Activated naive CD4-positive, alpha-beta T cell treated with anti-CD3 and anti-CD28 coated beads for 36 hours (primary cell): ENCODE measurements at places on chromosomes 4 and X.

GRCh38 chr4:75549019-75549418, 6.8 kb upstream of the ODAPH start:
- DNase-seq = no peak

- no peak for DNase-seq
These were observed 20.6 kb downstream of the CLIC2 start for GRCh38 chrX:155313766-155314165.

DNA sequence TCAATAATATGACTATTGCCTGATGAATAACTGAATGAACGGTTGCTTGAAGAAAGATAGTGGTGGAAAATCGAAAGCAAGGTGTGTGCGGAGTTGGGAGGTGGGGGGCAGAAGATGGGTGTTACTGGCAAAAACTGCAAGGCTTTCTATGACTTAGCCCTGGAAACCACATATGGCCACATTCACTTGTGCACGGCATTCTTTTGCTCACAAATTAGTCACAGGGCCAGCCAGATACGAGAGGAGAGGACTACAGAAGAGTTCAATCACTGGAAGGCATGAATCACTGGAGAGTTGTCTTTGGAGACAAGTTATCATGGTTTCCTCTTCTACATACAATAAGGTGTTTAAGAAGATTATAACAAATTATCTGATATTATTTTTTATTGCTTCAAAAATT, 626.5 kb upstream of the CPEB2 start:
- DNase-seq = no peak

DNA sequence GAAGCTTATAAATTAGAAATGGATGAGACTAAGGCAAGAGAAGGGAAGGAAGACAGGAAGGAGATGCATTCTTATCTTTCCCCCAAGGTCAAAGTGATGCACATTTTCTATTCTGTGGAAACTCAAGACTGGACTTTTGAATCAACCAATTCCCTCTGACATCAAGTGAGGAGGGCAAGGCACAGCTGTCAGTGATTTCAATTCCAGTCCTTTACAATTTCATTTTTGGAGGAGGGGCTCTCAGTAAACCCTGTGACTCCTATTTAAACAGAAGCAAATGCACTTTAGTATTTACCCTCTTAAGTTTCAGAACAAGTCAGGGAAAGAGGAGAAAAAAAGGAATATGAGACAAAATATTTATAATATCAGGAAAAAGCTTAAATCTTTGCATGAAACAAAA, 134.0 kb downstream of the MGST2 start:
- no peak for DNase-seq

DNA sequence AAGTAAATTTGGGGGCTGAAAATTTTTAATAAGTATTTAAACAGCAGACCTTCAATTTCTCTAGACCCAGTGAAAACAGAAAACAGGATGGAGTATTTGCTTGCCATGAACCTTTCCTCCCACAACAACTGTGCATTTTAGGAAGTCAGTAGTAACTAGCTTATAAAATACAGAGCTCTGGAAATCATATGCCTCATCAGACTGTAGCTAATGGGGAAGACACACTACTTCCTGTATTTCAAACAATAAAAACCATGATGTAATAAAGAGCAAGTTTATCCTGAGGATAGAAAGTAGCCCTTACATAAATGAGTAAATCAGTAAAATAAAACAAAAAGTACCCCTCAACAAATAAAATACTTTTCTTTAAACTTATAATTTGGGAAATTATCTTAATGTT, 280.1 kb upstream of the ZFP42 start:
- DNase-seq = no peak

- no peak for DNase-seq
These were observed 19.7 kb upstream of the GPR78 start for GRCh38 chr4:8560265-8561047.

DNA sequence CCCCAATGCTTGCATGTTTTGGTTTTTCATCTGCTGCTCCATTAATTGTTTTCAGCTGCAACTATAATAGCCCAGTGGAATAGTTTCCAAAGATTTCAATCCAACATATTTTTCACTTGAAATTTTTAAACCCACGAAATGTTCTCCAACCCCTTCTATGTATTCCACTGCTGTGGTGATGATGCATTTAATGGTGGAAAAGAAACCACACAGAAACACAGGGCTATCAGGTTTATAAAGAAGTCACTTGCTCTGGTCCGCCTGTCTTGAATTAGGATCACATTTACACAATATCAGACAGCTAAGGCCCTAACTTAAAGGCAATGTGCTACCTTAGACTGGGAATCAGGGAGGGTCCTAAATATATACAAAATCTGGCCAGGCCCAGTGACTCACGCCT, 35.0 kb downstream of the OPHN1 start:
- DNase-seq = no peak

- no peak for DNase-seq
These were observed 9.4 kb downstream of the TMEM271 start for GRCh38 chr4:566508-567295.

DNA sequence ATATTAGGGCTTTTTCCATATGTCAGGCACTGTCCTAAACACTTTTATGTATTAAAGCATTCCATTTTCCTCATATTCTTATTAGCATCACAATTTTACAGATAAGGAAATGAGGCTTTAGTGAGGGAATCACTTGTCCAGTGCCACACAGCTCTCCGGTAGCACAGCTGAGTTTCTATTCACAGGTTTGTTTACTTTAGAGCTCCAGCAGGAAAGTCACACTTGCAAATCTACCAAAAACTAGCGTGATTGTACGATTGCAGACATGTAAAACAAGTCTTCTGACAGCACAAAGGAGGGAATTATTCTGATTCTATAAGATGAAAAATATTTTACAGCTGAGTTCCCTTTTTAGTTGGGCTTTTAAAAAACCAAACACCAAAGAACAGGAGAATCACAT, 472.1 kb downstream of the TMA16 start:
- no peak for DNase-seq

DNA sequence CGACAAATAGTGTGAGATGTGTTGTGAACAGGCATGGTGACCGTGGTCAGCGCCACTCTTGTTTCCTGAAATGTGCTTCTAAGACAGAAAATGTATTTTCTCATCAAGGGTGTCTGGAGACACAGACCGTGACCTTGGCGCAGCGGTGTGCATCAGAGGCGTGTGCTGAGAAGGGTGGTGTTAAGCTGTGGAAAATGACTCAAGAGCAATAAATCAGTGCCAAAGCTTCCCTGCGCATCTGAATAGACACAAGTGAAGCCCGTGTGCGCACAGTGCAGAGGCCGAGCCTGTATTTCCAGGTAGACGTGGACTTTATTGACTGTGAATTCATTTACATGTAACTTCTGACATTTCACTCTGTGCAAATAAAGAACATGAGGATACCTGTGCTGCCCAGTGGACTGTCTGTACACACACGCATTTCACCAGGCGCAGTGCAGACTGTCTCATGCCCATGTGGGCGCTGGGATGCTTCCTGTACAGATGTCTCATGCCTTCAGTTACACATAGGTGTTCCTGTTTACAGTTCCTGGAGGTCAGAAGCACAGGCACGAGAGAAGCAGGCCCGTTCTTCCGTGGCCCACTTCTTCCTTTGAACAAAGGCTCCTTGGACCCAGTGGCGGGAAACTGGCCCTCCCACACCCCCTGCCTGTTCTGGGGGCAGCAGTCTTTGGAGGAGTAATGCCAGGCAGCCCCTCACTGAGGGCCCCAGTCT, 31.9 kb downstream of the NSG1 start:
- DNase-seq = peak; percentile 35

DNA sequence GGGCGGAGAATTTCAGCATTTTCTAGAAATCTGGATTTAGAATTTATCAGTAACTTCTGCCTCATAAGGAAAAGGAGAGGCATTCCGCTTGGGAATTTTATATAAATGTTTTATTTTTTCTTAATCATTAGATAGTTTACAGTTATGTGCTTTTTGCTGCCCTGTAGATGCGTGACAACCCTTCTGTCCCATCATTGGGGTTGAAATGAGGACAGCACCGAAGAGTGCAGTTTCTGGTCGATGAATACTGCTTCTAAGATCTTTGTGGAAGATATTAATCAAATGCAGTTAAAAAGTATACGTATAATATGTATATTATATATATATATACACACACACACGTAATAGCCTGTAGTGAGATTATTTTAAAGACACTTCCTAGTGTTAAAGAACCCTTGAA, 1.5 kb downstream of the RBPJ start:
- DNase-seq = no peak

GRCh38 chr4:176409627-176410026, 89.9 kb downstream of the SPCS3 start:
- DNase-seq = no peak

DNA sequence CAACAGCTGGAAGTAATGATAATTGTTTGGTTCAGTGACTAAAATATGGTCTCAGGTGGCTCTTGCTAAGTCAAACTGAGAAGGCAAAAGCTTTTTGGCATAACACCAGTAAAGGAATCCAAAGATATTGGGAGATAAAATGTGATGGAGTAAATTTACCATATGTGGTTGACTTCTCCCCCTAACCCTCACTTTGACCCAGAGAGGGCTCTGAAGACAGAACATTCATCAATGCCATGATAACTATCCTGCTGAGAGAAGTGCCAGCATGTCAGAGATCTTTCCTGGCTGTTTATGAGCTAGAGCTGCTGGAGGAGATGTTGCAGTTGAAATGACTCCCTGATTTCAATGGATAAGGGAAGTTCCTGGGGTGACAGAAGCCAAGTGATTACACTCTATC, 213.4 kb downstream of the SPCS3 start:
- DNase-seq = no peak

DNA sequence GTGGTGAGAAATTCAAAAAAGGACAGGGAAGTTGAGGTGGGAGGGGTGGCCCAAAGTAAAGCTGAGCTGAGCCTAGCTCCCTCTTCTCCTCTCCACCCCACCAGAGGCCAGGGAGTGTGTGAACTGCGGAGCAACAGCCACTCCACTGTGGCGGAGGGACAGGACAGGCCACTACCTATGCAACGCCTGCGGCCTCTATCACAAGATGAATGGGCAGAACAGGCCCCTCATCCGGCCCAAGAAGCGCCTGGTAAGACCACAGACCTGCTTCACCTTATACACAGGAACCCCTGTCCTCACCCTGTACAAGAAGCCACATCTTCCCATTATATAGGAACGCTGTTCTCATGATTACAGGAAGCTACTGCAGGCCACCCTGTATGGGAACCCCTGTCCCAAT, 5.8 kb downstream of the GATA1 start:
- no peak for DNase-seq

GRCh38 chrX:11287505-11287904, 5.7 kb upstream of the AMELX start:
- DNase-seq = no peak

- no peak for DNase-seq
These were observed 48.1 kb downstream of the LUZP4 start for GRCh38 chrX:115337491-115338144.

DNA sequence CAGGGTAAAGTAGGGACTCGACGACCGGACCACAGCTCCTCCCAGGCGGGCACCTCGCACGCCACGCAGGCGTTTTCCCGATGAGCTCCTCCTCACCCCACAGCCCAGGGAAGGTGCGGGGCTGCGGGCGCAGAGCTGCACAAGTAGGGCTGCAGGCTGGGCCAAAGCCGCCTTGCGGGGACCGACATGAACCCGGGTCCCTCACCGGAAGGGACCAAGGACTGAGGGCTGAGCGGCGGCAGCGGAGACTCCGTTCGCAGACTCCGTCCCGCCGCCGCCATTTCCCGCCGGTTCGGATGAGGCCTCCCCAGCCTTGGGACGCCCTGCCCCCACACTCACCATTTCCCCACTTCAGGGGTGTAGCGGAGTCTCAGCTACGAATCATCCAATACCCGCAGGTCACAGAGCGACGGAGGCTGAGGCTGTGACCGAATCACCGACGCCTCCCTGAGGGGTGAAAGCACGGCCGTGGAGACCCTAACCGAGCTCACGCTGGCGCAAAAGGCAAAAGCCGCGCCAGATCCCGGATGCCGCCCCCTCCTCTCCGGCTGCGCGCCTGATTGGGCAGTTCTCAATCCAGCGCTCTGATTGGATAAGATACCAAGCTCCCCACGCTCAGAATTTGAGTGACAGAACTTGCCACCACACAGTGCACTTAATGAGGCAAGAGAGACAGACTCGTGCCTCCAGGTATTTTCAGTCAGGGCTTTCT, at the start of gene ZNF732:
TSS of gene ZNF732 (minus strand) at position 506 of the 712 bp plus-strand sequence. CDS start at position 342, 164 bp downstream.
- no peak for DNase-seq

DNA sequence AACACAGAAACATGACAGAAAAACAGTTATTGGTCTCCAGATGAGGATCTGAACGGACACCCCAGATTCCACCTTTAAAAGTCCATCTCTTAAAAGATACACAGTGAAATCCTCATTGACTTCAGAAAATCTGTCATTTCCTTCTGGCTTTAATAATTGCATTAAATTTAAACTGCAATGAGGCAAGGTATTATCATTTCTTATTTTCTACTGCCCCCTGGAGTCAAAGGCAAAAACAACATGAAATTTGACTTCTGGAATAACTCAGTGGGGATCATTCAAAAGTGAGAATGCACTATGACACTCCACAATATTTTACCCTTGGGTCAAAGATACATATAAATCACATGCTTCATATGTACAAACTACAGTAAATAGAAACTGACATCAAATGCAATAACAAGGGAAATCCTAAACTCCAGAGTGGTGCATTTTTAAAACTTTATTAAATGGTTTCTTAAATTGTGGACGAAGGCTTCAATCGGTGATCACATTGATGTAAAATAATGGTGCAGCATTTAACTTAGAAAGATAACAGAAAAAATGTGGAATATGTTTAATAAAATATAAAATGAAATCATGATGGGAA, 56.4 kb upstream of the SPANXN1 start:
- DNase-seq = no peak

DNA sequence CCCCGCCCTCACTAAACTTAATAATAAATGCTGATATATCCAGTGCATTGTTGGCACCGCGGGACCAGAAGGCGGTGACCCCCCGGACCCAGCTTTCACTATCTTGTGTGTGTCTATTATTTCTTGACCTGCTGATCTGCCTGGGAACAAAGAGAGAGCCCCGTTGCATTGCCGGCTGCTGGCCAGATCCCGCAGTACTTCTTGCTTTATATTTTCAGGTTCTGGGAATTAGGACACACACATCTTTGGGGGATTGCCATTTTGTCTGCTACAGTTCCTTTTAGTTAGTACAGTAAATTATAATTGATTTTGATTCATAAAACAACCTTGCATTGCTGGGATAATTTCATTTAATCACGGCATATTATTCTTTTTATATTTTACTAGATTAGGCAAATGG, 2.2 kb upstream of the RTL8B start:
- DNase-seq = no peak

DNA sequence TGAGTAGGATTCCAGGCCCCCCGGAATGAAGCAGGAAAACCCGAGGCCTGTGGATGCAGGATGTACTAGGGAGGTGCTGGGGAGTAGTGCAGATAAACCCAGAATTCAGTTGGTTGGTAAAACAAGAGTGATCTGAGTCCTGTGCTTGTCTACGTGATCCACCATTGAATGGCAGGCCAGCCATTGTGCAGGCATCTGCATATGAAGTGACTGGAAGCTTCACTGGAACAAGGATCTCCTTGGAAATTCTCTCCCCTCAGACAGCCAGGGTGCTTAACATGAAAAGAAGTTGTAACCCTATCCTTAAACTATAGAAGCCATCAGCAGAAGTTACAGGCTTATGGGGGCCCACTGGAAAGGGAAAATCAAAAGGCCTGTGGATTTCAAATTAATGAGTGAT, 656 bp upstream of the GSPT2 start:
- no peak for DNase-seq
